ENCODE measurements at places on chromosomes 13 and 19. TPM values are rescaled to one million over a fixed set of nuclear protein-coding genes. Genes with fewer than 3 reads are reported as not detected.

TNNI3 gene
- 11.6 TPM for total RNA-seq

ANGPTL8 gene
- not detected for total RNA-seq

SPIB gene
- 8.8 TPM for total RNA-seq

RNF225 gene
- total RNA-seq: 0.70 TPM

C13orf42 gene
- total RNA-seq: 5.9 TPM

DAZAP1 gene
- 198 TPM for total RNA-seq
